ENCODE measurements at places on chromosomes 3 and 15.

DNA sequence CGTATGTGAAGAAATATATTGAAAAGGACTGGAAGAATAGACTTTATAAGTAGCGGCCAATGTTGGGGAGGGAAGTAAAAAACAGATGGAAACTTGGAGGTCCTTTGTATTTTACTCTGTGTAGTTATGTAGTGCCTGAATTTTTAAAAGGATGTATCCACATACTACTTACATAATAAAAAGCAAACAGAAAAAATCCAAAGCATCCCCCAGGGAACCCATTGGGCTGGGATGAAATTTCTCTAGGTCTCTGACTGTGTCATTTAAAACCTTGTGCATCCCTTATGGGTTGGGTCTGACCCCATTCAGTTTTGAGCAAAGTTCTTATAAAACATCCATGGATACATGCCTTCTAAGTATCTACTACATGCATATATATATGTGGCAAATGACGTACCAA, 141.1 kb downstream of the NR1D2 start:
- DNase-seq: no peak

- no peak for DNase-seq
These were observed 7.1 kb downstream of the SLC25A26 start for GRCh38 chr3:66227915-66228314.

DNA sequence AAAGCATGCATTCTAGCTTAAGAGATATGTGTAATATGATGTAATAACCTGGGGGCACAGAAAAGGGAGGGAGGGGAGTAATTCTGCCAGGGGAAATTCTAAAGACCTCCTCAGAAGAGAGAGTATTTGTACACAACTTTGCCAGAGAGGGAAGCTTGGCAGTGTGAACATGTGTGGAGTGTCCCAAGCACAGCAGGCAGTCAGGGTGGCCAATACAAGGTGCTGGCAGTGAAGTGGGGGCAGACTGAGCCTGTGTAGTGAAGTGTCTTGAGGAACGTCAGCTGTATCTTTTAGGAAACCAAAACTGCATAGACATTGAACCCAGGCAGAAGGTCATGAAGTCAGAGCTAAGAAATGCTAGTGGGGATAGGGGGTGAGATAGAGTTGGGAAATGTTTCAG, 29.7 kb upstream of the TMEM42 start:
- no peak for DNase-seq

DNA sequence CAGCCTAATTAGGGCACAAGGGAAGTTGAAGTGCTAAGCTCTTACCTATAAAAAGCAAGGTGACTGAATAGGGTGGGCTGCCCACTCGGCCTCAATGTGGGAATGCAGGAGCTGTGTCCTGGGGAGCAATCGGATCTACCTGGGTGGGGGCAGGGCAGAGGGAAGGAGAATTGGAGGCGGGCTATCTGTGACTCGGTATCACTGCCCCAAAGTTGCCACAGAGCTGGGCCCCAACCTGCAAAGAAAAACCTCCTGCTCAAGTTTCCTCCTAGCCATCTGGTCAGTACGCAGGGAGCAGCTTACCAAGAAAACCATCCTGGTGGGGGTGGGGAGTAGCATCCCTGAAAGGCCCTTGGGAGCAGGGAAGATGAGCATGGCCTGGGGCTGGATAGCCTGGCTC, 10.7 kb downstream of the CIB2 start:
- no peak for DNase-seq

DNA sequence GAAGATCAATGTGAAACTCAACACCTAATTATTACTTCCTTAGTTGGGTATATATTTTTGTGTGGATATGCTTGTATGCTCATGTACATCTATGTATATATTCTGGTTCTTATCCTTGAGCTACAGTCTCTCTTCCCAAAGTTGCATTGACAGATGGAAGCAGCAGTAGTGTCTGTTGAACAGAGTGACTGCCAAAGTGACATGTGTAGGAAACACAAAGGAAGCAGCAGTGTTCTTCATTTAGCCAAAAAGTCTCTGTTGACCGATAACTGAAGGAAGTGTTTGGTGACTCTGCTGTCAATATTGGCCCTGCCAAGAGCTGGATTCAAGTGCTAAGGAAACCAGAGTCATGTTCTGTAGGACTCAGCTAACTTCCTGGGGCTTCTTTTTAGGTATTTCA, 123.8 kb downstream of the C3orf70 start:
- no peak for DNase-seq

DNA sequence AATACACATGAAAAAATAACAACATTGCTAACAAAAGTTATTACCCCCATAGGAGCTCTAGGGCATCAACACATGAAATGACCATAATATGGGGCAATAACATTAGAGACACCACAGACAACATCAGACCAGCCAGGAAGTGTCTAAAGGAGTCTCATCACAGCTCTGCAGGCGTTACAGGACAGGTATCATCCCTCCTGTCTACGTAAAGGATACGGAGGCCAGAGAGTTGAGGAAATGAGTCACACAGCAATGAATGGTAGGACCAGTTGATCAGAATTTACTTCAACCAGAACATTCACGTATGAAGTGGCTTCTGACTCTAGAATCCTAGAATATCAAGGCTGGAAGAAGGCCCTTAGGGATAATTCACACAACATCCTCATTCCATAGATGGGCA, 1.8 kb downstream of the NME9 start:
- no peak for DNase-seq

DNA sequence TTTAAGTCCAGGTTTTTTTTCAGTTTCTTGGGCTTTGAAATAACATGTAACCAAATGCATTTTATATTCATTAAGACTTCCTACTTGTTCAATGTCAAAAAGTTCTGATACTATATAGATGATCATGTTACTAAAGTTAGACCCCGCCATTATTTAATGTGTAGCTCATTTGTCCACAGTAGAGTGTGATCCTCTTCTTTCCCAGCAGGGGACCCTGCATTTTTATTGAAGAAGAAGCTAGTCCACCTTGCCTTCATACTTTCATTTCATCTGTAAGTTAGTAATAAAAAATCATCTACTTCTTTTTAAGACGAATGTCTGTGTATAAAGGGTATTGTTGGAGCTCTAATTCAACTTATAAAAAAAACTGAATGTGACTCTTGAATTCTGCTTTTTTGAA, 404.6 kb downstream of the SI start:
- DNase-seq: no peak

GRCh38 chr15:60086681-60087429, 82.7 kb downstream of the FOXB1 start:
- DNase-seq: no peak

DNA sequence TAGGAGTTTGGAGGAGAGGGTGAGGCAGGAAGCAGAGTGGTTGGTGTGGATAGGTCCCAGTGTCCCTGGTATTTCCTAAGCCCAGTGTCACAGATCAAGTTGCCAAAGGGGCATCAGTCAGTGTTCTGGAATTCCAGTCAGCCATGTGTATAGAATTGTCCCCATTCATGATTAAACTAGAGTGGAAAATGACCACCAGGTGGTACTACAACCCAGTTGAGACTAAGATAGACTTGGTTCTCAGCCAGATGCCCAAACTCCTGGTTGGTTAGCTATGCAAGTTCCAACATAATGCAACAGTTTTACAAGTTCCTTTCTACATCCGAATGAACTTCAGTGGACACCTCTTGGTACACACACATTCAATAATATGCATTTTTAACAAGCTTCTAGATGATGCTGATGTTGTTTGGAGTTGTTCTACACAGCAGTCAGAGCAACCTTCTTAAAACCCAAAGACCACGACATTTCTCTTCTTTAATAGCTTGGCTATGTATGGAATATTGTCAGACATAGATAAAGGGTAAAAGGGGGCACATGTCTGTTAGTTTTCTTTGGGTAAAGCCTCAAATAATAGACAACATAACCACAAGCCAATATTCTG, 8.4 kb upstream of the ATR start:
- DNase-seq: no peak

GRCh38 chr3:129557548-129557894, 14.5 kb downstream of the H1-8 start:
- DNase-seq: no peak

DNA sequence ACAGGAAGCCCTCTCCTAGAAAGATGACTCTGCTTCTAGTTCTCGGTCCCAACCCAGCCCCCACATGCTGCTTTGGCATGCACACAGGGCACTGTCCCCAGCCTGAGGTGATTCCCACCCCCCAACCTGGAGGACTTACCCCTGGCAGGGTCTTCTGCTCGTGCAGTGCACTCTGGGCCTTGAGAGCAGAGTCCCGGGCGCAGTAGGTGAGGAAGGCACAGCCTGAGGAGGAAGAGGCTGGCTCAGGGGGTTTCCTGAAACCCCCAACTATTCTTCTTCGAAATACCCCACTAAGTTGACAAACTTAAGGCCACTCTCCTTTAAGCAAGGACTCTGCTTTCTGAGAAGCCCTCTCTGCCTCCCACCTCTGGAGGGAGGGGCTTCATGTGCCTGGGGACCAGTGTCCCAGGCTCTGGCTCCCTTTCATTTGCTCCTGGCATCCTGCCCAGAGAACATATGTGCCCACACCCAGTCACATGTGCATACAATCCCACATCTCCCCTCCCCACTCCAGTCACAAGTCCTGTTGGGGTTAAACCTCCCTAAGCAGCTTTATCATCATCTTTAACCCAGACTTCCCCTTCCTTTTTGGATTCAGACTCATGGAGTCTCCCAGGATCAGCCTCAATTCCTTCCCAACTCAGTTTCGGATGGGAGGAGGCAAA, 4.1 kb downstream of the CELF6 start:
- DNase-seq: no peak

DNA sequence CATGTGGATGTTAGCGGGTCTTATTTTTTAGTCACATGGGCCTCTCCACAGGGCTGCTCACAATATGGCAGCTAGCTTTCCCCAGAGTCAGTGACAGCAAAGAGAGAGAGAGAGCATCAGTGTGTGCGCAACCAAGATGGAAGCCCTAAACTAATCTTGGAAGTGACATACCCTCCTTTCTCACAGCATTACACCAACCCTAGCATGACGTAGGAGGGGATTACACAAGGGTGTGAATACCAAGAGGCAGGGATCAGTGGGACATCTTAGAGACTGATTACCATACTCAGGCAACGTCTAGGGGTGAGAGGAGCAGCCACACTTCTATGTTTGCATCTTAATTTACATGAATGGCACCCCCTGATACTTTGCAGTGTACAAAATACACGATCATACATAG, 3.5 kb upstream of the UBE2E2 start:
- no peak for DNase-seq

- peak; percentile 2 for DNase-seq
These were observed 443 bp upstream of the NR2F2 start for GRCh38 chr15:96330064-96330449.

- no peak for DNase-seq
These were observed 84.2 kb downstream of the LRRC28 start for GRCh38 chr15:99335508-99335907.

DNA sequence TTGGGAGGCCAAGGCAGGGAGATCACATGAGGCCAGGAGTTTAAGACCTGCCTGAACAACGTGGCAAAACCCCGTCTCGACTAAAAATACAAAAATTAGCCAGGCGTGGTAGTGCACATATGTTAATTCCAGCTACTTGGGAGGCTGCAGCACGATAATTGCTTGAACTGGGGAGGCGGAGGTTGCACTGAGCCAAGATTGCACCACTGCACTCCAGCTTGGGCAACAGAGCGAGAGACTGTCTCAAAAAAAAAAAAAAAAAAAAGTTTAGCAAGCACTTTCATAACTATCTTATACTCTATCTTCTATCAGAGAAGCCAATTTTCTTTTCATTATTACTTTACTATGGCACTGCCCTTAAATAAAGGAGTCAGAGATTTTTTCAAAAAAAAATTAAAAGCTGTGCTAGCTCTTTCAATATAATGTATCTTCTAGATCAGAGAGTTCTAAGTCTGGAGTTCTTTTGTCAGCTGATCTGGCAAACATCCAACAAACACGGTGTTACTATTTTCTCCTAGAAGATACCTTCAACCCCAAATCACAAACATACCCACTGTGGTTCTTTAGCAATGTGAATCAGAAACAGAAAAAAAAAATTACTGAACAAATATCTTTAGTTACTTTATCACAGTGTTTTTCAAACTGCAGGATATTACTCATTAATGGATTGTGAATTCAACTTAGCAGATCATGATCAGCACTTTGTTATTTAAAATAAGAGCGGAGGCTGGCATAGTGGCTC, 3.0 kb downstream of the ZNF770 start:
- DNase-seq: no peak

GRCh38 chr15:63752075-63752684, 81.6 kb downstream of the HERC1 start:
- DNase-seq: peak; percentile 74

DNA sequence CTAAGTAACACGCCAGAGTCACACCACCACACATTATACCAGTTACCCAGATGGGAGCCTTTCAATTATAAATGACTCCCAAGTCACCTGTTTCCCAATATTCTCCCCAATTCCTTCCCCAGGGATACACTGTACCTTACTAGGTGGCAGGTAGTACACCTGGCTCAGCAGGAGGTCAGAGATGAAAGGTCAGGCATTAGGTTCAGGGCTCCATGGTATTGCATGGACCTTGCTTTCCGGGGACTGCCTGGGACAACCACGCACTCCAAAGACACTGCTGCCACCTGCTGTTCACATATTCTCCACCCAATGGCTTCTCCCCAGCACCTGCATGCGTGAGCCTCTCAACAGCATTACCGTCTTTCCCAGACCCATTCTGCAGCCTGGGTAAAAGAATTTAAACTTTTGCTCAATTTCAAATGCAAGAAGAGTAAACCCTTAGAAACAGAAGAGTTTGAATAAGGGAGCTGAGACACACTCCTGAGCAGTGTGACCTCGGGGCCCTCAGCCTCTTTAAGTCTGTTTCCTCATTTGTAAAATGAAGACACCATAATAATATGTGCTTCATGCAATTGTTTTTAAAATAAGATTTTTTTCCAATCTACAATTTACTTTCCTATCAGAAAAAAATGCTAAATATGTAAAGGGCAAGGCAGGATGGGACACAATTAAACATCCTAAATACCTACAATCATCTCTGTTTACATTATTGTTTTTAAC, 28.0 kb upstream of the LACTB start:
- peak; percentile 76 for DNase-seq

DNA sequence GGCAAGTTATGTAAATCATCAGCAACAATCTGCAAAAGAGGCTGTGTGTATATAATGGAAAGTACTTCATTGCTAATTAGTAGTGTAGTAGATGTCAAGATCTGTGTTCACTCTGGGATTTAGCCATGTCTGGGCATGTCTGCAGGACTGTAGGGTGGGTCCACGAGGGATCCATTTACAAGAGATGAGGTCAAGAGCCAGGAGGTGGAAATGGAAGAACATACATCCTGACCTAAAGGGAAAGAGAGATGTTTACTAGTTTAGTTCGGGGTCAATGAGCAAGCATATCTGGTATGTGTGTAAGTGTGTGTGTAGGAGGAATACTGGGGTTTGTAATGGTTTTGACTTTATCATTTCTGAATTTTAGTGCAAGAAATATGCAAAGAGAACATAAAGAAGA, 171.5 kb upstream of the NANOGP8 start:
- no peak for DNase-seq

- DNase-seq: no peak
These were observed 77.5 kb upstream of the FBN1 start for GRCh38 chr15:48722764-48723661.

DNA sequence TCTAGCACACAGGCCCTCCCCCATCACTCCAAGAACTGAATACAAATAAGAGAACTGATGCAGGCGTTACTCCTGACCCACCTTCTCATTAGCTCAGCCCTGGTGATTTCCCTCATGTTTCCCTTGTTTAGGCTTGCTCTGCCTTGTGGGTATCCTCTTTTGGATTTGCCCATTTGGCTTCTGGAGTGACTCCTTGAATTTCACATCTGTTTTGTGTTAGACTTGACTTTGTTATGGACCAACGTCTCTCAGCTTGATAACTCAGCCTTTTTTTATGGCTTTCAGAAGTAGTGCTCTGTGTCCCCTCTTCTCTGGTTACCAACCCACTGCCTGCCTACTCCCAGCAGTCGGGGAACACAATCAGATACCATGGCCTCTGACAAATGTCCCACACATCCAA, 11.3 kb upstream of the TMOD3 start:
- DNase-seq: no peak

Data from CD4-positive, alpha-beta T cell treated with Interleukin-4 for 1 hour (primary cell).